Activated T-helper 9 cell treated with anti-CD3 and anti-CD28 coated beads, Interleukin-2, amount 50 U/mL, for 16 hours (primary cell): ENCODE measurements at places on chromosomes 4 and X.

- DNase-seq, result no peak
These were observed 40.4 kb upstream of the PDHA1 start for GRCh38 chrX:19303256-19303880.

GRCh38 chr4:111283066-111283677 lies 660.3 kb upstream of the PITX2 start:
- DNase-seq, result peak; percentile 2

DNA sequence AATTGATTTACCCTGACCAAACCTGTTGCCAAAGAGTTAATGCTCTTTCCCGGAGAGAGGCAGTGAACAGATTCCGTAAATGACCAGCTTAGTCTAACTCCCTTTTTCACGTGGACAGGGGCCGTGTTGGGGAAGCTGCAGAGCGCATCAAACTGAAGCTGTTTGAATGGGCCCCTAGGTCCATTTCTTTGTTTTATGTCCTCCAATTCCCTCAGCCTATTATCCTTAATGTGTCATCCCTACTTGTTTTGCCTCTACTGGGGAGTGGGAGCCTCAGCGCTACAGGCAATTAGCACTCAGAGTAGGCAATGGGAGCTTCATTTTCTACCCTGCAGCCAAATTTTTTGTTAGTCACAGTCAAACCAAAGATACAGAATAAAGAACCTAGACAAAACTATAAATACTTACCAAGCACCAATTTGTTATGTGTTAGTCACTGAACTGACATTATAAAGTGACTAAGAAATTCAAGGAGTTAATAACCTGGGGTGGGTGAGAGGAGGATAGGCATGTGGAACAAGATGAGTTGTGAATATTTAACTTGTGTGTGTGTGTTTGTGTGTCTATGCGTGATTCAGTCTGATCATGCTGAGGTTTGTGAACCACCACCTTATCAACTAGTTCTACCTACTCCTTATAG lies 417.4 kb downstream of the PACRGL start:
- no peak for DNase-seq

DNA sequence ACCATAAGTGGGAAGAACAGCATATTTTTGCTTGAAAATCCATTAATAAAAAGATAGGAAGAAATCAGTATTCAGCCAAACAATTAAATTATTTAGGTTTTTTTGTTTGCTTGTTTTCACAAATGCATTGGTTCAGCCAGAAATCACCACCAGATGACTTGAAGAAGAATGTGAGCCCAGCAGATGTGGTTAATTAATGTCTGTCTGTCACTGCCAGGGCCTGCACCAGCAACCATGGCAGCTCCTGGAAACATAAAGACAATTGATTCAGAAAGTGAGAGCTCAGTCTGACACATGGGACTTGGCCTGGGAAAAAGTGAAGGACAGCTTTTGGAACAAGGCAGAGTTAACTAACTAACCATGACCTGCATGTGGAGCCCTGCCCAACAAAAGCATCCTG lies 74.0 kb downstream of the MAOB start:
- no peak for DNase-seq

DNA sequence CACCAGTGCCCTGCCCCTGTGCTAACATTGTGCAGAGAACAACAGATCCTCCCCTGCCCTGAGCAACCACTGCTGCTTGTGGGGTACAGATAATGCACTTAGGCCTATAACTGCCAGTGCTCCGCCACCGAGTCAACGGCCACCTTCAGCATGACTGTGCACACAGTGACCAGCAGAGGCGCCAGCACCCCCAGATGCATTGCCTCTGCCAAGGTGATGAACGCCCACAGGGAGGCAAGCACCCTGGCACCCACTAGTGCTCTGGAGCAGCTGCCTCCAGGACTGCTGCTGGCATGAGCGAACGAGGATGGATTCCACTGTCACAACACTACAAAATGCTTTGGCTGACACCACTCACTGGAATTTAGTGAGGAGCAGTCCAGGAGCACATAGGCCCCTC lies 38.2 kb downstream of the SPIN2B start:
- DNase-seq, result no peak

- no peak for DNase-seq
These were observed 1522.9 kb downstream of the PCDH18 start for GRCh38 chr4:136009258-136009832.

DNA sequence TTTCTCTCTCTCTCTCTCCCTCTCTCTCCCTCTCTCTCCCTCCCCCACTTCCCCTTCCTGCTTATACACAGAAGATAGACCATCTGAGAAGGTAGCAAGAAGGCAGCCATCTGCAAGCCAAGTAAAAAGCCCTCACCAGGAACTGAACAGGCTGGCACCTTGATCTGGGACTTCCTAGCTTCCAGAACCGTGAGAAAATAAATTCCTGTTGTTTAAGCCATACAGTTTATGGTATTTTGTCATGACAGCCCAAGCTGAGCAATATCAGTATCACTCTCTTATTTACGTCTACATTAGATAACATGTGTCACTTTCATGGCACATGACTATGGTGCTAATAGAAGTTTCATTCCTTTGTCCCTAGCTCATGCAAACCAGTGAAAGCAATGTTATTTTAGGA lies 581.1 kb downstream of the INPP4B start:
- DNase-seq, result no peak

DNA sequence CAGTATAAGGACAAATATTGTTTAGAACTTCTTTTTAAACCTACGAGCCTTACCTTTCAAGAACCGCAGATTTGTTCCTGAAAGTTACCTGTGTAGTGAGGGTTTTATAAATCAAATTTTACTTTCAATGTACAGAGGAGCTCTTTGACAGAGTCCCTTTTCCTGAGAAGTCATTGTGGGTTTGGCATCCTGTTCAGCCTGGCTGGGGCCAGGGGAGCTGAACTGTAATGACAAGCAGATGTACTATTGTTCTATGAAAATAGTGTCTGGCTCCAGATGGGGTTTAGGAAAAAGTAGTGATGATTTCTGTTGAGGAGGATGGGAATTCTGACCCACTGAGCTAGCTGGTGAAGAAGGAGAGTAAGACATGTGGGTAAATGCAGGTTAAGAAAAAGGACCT lies 196.2 kb upstream of the PGRMC2 start:
- DNase-seq, result no peak

DNA sequence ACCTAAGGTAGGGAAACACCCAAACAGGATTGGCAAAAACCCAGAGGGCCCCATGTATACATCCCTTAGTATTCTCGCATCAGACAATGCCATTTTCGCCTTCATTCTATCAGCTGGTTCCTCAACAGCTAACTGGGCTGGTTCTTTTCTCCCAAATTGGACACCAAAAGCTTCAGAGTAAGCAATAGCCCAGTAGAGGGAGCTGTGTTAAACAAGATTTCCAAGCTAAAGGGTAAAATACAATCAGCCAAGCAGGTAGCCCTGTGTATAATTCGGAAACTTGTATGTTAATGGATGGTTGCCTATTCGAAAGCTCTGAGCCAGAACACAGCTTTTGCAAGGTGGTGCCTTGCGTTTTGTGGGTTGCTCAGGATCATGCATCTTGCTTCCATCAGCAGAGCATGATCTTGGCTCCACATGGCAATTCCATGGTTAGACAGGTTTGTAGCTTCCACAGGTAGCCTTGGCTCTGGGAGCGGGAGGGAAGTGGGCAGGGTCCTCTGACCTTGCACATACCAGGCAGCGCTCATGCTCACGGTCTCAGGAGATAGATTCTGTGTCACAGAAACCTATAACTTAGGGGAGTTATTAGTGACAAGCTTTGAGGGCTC lies 115.2 kb upstream of the LNX1 start:
- no peak for DNase-seq

GRCh38 chr4:89463341-89463740 lies 155.7 kb upstream of the GPRIN3 start:
- no peak for DNase-seq

GRCh38 chr4:36209941-36210649 lies 34.2 kb downstream of the ARAP2 start:
- no peak for DNase-seq

GRCh38 chrX:291411-291901 lies 10.3 kb downstream of the PLCXD1 start:
- DNase-seq, result no peak

GRCh38 chrX:40054793-40055192 lies 43.0 kb downstream of the BCOR start:
- no peak for DNase-seq

DNA sequence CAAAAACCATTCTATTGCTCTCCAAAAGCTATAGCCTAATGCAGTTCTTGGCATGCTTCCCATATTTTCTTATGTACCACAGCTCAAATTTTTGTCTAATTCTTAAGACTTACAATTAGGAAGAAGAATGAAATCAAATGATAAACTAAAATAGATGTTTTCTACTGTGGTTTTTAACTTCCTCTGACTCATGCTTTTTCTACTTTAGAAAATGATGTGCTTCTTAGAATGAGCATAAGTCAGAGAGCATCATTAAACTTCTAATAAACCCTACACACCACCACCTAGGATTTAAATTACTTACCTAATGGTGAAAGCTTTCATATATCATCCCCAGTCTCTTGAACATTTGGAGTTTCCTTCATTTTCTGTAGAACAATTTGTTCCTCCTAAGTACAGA lies 217.0 kb upstream of the NDST3 start:
- DNase-seq, result no peak
